ENCODE measurements at places on chromosomes 6 and 20.

- DNase-seq, result peak; percentile 74
Observed at GRCh38 chr6:28953039-28953584, 29.3 kb upstream of the TRIM27 start.

DNA sequence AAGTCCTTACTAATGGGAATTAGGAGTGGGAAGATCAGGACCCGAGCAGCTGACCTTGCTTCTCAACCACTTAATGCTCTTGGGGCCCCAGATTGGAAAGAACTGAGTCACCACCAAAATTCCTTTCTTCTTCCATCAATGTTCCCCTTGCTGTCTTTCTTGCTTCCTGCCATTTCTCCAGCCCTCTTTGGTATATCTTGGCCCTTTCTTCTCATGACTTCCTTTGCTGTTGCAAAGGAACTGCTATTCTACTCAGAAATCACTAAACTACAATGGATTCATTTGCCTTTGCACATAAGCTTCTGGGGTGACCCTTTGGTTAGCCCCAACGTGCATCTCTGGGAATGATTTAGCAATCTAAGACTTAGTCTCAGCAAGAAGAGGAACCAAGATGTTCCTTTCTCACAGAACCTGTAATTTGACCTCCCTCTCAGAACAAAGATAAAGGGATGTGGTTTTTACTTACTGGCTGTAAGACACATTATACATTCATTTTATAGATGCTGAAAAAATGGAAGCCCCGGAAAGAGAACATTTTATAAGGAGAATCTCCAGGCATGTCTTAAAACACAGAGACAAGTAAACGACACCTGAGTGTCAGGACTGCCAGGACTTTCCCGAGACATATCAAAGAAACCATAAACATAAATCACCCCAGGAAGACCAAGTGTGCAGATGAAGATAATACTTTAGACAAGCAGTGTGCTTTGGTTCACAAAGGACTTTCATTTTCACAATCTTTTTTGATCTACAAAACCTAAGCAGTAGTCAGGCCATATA is 99.0 kb upstream of the TNFAIP3 start:
- peak; percentile 42 for DNase-seq

DNA sequence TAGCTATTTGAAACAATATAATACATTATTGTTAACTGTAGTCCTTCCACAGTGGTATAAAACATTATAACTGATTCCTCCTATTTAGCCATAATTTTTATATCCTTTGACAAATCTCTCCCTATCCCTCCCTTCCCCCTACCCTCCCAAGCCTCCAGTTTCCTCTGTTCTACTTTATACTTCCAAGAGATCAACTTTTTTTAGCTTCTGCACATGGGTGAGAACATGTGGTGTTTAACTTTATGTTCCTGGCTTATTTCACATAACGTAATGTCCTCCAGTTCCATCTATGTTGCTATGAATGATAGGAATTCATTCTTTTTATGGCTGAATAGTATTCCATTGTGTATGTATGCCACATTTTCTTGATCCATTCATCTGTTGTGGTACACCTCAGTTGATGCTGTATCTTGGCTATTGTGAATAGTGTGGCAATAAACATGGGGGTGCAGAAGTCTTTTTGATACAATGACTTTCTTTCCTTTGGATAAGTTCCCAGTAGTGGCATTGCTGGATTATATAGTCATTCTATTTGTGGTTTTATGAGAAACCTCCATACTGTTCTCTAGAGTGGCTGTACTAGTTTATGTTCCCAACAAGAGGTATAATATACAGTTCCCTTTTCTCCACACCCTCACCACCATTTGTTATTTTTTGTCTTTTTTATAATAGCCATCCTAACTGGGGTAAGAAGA is 205.0 kb downstream of the KCNQ5 start:
- DNase-seq, result no peak

GRCh38 chr6:118012944-118013343 is 105.9 kb downstream of the SLC35F1 start:
- DNase-seq, result no peak

DNA sequence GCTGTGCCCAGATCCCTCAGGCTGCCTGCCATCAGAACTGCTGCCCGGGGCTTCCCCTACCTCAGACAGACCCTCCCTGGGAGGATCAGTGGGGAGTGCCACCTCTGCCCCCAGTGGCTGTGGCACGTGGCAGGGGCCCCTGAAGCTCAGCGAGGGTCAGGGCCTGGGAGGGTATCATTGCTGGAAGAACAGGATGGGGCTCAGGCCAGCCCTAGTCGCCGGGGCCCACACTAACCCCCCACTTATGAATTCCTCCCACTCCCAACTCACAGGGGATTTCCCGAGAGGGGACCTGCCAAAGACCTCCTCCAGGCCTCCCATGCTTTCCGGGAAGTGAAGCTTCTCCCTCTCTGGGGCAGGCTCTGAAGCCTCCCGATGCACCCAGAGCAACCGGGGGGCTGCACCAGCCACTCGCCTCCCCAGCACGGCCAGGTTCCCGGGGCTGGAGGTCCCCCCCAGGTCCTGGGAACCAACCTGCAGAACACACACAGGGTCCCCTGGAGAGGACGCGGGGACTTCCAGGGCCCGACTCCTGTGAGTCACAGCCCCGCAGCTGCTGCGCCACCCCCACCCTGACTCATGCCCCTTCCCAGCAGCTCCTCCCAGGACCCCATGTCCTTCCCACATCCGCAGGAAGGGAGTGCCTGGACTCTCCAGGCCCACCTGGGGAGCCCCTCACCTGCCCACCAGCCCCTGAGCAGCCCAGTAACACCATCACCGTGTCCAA is 2.5 kb downstream of the TNFRSF6B start:
- DNase-seq, result no peak

DNA sequence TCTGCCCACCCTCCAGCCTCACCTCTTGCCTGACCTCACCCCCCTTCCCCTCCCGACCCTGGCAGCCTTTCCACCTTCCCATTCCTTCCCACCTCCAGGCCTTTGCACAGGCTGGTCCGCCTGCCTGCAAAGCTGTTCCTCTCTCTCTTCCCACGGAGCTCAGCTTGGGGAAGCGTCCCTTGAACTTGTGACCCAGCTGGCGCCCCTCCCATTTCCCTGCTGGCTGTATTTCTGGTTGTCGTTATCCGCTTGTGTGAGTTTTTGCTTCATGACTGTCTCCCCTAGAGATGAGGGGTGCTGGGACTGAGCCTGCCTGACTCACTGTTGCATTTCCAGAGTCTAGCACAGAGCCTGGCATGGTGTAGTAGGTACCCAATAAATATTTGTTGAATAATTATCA is 32.5 kb downstream of the VSTM2L start:
- no peak for DNase-seq

GRCh38 chr20:11267131-11267761 is 593.4 kb upstream of the JAG1 start:
- no peak for DNase-seq

GRCh38 chr20:62951896-62952372 is 575 bp upstream of the SLC17A9 start:
- no peak for DNase-seq

GRCh38 chr20:32556312-32557184 is 28.6 kb downstream of the NOL4L start:
- DNase-seq, result no peak

GRCh38 chr20:63701051-63701328 is 4.5 kb downstream of the TNFRSF6B start:
- no peak for DNase-seq

DNA sequence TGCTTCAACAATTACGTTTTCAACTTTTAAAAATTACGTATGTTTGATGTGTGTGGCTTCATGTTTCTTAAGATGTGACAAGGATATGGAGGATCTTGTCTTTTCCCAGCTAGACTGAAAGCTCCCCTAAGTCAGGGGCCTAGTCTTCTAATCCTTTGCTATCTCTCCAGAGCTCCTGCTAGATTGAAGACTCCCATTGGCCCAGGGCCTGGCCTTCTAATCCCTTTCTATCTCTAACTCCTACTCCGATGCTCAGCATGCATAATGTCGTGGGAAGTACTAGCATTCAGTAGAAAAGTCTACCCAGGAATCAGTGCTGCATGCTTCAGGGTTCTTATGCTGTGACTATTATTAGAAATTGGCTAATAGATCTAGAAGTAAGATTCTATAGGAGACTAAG is 144.8 kb upstream of the SUPT3H start:
- no peak for DNase-seq

DNA sequence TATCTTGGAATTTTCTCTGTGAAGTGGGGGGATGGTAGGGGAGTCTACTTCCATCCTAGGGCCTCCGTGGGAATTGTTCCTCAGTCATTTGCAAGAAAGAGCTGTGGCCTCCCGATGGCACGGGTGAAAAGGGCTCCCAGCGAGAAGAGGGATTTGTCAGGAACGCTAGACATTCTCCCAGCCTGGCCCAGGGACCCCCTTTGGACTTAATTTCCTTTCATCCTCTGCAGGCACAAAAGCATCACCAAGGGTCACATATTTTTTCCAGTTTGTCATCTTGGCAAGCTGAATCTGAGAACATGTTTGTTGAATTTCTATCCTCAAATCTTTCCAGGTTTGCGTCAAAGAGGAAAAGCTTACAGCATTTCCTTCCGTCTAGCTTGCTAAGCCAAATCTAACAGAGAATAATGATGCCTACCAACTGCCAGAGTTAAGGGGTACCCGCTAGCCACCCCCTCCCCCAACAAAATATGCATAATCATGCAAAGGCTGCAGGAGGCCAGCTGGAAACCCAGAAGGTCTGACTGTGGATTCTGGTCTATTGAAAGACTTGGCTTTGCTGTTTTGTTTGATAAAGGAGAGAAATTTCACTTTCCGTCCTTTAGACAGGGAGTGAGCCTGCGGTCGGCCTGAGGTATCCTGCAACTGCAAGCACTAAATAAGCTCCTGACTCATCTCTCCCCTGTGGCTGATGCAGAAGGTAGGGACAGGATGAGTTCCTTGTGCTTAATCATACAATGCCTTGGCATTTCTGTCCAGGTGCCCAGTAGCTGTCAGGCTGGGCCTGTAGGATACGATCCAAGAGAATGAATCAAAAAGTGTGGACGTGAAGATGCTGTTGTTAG is 23.1 kb downstream of the PSMG4 start:
- no peak for DNase-seq

- no peak for DNase-seq
Observed at GRCh38 chr20:37954626-37955025, 51.7 kb downstream of the VSTM2L start.

GRCh38 chr20:58577139-58577806 is 62.1 kb upstream of the APCDD1L start:
- no peak for DNase-seq

DNA sequence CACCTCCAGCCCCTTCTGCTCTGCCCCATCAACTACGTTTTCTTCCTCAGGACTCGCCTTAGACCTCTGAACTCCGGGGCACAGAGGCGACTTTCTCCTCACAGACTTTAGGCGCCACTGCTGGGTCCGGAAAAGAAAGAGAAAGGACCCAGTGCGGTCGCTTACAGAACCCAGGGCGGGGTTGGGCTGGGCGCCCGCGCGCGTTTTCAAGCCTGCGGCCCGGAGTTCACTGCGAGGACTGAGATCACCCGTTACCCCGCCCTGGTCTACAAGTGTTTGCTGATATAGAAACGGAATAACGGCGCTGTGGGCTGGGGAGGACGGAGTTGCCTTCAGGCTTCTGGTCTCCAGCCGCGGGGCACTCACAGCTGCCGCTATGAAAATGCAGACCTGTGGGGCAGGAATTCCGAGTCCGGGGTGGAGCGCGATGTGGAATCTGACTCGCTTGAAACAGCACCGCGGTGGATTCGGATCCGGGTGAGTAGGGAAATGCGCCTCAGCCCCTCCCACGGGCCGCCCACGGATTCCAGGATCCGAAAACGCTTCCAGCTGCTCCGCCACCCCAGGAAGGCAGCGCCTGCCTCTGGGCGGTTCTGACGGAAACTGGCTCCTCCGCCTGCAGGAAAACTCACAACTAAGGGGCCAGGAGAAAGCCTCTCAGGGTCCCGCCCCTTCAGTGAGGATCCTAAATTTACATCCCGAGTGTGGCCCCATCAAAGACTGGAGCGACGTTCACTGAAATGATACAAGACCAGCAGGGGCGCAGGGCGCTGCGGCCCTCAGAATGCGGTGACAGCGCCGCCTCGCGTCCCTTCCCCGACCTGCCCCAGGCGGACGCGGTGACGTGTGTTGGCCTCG is 29.4 kb downstream of the HLA-F start:
- DNase-seq, result peak; percentile 90

GRCh38 chr6:56840467-56841380 is 114.2 kb upstream of the BEND6 start:
- no peak for DNase-seq

- DNase-seq, result no peak
Observed at GRCh38 chr6:71312089-71312488, 23.5 kb downstream of the OGFRL1 start.

- DNase-seq, result no peak
Observed at GRCh38 chr6:159064477-159064876, 19.7 kb upstream of the TAGAP start.

DNA sequence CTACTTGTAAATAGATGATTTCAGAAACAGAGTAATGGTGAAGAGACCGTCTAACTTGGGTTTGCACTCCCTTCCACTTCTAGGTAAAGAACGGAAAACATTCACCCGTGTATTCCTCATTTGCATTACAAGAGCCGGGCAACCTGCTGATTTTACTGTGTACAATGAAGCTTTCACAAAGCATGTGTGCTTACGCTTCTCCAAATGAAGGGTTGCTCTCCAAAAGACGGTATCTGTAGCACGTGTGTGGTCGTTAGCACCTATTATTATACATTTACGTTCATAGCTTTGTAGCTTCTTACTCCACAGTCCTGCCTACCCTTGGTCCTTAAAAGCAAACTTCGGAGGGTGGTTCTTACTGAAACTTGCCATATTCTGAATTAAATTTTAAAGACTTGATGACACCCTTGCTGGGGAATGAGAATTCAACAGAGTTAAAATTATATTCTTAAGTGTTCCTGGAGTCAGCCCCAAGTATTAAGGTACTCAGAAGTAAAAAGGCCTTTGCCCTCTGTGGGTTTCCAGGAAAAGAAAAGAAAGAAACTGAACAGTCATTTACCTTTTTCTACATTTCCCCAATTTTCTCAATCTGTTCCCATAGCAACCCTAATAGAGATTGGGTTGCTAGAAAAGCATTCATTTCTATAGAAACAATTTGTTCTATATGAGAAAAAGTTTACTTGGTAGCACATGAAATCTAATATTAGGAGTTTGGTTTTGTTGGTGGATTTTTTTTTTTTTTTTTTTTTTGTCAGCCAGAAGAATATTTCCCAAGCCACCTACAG is 61.9 kb upstream of the KCNG1 start:
- no peak for DNase-seq

- no peak for DNase-seq
Observed at GRCh38 chr6:85008296-85009009, 244.1 kb upstream of the TBX18 start.
